CD4-positive, alpha-beta memory T cell (primary cell): ENCODE measurements at places on chromosomes 6 and 20.

DNA sequence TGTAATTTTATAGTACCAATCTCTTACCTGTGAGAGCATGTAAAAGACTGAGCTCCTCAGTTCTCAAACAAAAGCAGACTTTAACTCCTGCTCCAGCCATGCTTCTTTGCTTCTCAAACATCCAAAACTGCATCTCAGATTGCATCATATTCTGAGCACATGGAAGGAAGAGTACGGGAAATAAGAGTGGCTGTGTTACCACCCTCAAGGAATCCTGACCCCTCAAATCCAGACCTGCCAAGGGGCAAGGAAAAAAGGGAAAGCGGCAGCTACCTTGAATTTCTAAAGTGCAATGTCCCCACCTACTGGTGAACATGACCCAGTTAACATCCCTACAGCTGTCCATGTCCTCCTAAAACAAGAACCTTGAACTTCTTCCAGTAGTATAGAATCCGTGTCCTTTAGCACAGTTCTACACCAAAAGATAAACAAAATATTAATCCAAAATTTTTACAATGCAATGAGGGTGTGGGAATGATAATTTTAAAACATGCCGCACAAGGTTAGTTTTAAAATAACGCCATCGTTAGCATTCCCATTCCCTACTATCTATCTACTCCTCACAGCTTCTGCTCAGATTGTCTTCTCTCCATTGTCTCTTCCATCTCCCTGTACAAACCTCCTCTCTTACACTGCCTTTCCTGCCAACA, 34.1 kb upstream of the HLA-DQB1 start:
- DNase-seq: peak; percentile 45

GRCh38 chr6:82179415-82179814, 68.1 kb downstream of the IBTK start:
- no peak for DNase-seq

GRCh38 chr6:149094156-149094555, 223.4 kb upstream of the TAB2 start:
- DNase-seq: no peak

DNA sequence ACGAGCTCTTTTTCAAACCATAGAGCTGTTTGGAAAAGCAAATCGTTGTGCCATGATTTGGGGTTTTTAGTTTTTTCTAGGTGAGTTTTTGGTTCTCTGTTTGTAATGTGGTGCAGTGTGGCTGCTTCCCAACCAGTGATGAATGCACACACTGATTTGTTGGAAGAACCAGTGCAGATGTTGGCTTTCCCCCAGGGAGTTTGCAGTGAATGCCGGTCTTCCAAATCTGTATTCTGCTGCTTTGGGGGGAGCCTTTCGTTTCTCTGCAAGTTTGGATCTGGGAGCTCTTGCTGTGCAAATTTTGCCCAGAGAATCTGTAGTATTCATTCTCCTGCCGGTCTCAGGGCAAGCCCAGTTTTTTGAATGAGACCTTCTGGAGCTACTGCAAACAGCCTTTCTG, 14.5 kb downstream of the HECA start:
- DNase-seq: no peak

DNA sequence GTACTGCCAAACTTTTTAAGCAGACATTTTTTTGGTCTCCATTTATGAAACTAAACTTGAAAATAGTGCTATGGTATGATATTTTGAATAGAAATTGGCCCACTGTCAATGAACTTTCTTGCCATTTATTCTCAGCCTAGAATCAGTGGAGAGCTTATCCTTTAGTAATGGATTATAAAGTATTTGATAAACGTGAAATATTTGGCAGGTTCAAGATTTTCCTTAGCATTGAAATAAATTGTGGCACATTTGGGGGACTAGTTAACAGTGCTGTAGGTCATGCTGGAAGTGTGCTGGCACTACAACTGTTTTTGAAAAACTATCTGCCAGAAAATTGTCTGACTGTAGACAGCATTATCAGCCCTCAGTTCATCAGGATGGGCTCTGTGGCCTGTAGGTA, 2.1 kb downstream of the PRSS35 start:
- no peak for DNase-seq
